G401 (cell line): ENCODE measurements at places on chromosomes 1 and 21. TPM values are rescaled to one million over a fixed set of nuclear protein-coding genes. Genes with fewer than 3 reads are reported as not detected.

The PGBD5 gene
- 1.5 and 3.6 TPM in 2 replicates for total RNA-seq

- DNase-seq = no peak
These were observed 171.7 kb downstream of the PRDM16 start for GRCh38 chr1:3240524-3241235.

GRCh38 chr1:6601923-6602668, 573 bp downstream of the KLHL21 start:
- DNase-seq = peak; percentile 48

- no peak for DNase-seq
These were observed 5.5 kb downstream of the AP4B1 start for GRCh38 chr1:113899111-113899510.

- no peak for DNase-seq
These were observed 217.6 kb downstream of the PRDM2 start for GRCh38 chr1:13917607-13918006.

DNA sequence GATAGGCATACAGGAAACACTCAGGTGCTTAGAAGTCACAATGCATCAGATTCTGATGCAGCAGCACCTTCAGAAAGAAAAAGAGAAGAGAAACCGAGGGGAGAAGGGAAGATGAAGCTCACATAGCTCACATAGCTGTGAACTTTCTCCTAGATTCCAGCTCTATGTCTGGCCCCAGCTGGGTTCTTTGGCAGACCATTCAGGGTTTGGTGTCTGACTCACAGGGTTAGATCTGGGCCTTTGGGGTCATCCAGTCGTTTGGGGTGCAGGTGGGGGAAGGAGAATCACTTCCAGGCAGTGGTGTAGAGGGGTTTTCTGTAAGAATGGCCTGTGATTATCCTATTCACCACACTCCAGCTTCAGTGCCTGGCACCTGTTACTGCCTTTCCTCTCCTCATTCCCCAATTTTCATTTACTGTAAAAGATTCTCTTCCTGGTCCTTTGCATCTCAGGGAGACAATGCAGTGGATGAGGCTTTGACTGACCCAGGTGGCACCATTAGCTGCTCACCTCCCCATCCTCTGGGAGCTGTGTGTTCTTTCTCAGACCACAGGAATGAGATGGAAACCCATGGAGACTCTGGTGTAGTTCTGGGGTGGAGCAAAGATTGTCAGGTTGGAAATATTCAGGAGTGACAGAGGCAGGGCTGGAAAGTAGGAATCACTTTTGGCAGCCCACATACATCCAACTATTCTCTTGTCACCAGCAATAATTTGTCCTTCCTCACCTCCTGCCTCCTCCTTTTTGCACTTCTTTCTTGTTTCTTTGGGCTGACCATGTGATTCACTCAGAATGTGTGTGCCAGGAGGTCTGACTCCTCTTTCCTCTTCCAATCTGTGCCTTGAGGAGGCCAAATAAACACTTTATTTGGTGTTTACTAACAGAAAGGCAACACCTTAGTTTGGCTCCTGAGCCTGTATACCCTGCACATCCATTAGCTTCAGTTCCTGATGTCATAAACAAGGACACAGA, 103.3 kb downstream of the PAPPA2 start:
- DNase-seq = no peak

GRCh38 chr1:195202241-195202640, 1406.0 kb downstream of the KCNT2 start:
- DNase-seq = no peak
